ENCODE measurements at places on chromosomes 4 and X.

DNA sequence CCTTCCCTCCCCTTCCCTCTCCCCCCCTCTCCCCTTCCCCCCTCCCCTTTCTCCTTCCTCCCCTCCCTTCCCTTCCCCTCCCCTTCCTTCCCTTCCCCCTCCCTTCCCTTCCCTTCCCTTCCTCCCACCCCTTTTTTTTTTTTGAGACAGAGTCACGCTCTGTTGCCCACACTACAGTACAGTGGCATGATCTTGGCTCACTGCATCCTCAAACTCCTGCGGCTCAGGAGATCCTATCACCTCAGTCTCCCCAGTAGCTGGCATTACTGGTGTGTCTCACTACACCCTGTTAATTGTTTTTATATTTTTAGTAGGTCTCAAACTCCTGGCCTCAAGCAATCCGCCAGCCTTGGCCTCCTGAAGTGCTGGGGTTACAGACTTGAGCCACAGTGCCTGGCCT, 66.6 kb downstream of the TBC1D9 start:
- DNase-seq = no peak

DNA sequence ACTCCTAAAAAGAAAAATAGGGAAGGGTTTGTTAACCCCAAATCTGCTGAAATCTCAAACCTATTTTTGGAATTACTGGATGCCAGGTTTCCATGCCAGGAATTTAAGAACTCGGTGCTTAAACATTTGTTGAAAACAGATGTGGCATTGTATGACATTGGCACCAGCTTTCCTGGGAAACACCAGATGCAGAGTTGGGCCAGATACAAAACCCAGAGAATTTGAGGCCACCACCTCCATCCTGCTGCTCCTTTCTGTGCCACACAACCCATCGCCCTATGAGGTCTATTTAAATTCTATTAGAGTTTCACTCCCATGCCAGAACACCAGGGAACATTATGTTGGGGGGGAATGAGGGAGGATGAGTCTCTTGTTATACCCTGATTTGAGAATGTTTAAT, 71.7 kb downstream of the ARAP2 start:
- DNase-seq = no peak

GRCh38 chr4:9921326-9921725, 100.0 kb downstream of the SLC2A9 start:
- DNase-seq = no peak

DNA sequence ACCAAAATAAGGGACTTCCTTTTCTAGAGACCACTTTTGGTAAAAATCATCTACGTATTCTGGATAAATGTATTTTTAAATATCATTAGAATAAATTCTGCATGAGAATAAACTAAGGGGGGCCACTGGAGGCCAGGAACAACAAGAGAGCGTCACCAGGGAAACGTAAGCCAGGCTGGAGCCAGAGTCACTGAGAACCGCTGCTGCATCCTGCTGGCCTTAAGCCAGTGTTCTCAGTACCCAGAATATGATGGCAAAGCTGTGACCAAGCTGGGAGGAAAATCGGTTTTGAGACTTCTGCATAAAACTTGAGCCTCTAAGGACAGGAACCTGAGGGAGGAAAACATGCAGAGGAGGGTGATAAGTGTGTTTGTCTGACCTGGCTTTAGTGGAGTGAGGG, 63.0 kb upstream of the FAM9A start:
- DNase-seq = no peak

GRCh38 chr4:27059446-27059845, 198.8 kb downstream of the STIM2 start:
- no peak for DNase-seq

- no peak for DNase-seq
These were observed 395.9 kb upstream of the GRIA3 start for GRCh38 chrX:122788216-122788615.

- DNase-seq = no peak
These were observed 297.7 kb upstream of the CLNK start for GRCh38 chr4:10982305-10982704.

DNA sequence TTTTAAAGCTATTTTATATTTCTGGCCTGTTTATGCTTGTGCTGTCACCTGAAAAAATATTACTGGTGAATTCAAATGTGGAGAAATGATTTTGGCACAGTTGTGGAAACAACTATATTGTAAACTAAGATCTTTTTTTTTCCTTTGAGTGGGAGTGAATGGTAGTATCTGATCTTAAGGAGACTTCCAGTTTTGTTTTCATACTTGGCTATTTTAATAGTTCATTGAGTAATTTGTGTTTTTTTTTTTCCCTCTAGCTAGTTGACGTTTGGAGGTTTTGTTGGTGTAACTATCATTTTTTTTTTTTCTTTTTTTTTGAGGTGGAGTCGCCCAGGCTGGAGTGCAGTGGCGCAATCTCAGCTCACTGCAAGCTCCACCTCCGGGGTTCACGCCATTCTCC, 10.5 kb downstream of the STAG2 start:
- DNase-seq = no peak

GRCh38 chr4:183098019-183098722, 886 bp upstream of the WWC2 start:
- DNase-seq = no peak

GRCh38 chr4:174708381-174708780, 120.7 kb downstream of the GLRA3 start:
- no peak for DNase-seq

GRCh38 chrX:108439426-108439942, at the start of gene COL4A5:
Gene COL4A5 (plus strand): TSS chrX:108439838. CDS start chrX:108440126, 288 bp downstream.
- no peak for DNase-seq

DNA sequence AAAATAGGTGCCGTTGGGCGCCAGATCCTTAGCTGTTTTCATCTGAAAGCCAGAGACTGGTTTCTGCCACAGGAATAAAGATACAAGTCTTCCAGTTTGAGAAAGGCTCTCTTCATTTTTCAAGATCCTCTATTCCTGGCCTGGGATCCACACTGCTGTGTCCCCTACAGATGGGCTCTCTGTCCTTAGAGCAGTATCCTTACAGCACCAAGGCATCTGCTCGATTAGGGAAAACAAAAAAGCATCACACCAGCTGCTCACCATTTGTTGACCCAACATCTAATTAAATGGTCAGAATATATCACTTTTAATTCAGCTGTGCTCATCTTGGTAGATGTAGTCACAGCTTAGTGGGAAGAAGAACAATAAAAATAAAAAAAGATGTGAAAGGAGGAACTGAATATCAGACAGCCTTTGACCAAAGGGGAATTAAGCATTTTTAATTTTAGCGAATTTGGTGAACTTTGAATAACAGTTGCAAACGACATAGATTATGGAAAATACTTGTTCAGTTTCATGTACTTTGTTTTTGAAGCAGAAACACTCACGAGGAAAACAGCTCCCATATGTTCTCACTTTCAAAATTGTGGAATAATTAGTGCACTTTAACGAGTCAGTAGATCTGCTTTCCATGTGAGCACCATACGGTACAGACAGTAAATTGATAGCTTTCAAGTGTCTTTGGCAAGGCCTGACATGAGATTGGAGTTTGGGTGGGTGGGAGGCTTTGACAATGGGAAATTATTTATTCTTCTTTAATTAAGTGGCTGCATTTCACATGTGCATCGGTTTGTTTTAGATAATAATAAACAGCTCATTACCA, 148.4 kb upstream of the CLNK start:
- DNase-seq = no peak

DNA sequence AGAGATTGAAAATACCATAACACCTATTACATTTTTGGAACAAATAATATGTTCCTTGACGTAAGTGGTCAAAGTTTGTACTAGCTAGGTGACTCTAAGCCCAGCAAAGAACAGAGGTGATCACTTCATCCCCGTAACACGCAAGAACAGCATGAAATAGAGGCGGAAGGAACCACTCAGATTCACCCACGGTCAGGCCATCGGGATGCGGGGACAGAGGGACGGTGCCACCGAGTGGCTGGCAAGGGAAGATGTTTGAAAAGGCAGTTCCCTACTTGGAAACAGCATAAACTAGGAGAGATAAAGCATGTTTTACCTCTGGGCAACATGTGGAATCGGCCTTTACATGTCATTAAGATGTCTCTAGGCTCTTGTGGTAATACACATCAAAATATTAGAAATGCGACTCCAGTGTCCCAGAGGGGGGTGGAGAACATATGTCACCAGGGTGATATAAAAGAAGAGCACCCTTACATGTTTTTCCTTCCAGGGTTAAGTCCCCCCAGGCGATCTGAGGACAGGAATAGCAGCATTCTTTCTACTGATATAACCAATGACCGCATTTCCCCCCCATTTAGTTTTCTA, 84.0 kb downstream of the PHKA2 start:
- DNase-seq = no peak

- no peak for DNase-seq
These were observed 5.8 kb downstream of the CPE start for GRCh38 chr4:165384598-165384997.

- no peak for DNase-seq
These were observed 48.6 kb upstream of the HGFAC start for GRCh38 chr4:3393171-3393570.

Data from AG09309 (cell line).